ENCODE measurements at places on chromosomes 7 and 10. TPM values are rescaled to one million over a fixed set of nuclear protein-coding genes. Genes with fewer than 3 reads are reported as not detected.

The ITIH2 gene
- total RNA-seq = 0.27 TPM

The PDK4 gene
- 9.4 TPM for total RNA-seq

The NUTM2B gene
- 0.55 TPM for total RNA-seq

The CLDN3 gene
- 3.9 TPM for total RNA-seq

The ANKRD30A gene
- 1.0 TPM for total RNA-seq

The PILRA gene
- 5.2 TPM for total RNA-seq

The H2AZ2 gene
- total RNA-seq = 228 TPM

The PGAM2 gene
- total RNA-seq = not detected

The ADARB2 gene
- not detected for total RNA-seq

The ALOX5 gene
- 0.20 TPM for total RNA-seq

The MBL2 gene
- not detected for total RNA-seq

The INPP5A gene
- total RNA-seq = 13.5 TPM

The RTKN2 gene
- 1.2 TPM for total RNA-seq

The SPDYE11 gene
- not detected for total RNA-seq

The DEPP1 gene
- 1.4 TPM for total RNA-seq

The ZNF212 gene
- 11.7 TPM for total RNA-seq
